ENCODE measurements at places on chromosomes 11 and 22.

- no peak for DNase-seq
Measured at GRCh38 chr11:86192519-86193257, 51.9 kb upstream of the EED start.

DNA sequence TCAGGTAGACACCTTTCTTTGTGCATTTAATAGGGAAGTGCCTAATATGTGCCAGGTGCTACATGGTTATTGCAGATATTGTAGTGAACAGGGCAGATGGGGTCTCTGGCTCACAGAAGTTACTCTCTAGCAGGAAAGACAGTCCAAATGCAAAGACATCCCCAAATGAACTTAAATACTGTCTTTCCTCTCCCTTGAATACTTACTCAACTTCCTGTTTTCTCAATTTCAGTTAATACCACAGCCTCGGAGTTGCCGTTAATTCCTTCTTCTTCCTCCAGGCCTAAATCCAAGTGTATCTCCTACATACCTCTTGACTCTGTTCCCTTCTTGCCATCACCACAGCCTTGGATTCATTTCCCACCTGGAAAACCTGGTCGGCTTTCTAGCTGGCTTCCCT lies 134.3 kb upstream of the SESN3 start:
- DNase-seq = no peak

GRCh38 chr11:8808226-8808585 lies 102.8 kb upstream of the AKIP1 start:
- no peak for DNase-seq

DNA sequence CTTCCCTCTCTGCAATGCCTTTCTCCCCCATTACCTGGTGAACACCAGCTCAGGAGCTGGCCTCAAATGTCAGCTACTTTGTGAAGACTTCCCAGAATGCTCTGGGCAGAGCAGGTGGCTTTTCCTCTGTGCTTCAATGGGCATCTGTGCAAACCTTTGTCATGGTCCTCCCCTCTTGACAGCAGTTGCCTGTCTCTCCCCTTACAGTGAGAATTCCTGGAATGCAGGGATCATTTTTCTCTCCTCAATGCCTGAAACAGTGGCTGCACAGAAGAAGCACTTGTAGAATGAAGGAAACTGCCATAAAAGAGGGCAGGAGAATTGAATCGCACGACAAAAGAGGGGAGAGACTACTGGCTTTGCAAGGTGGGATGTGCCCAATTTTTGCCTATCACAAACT lies 92.8 kb upstream of the NARS2 start:
- DNase-seq = no peak

DNA sequence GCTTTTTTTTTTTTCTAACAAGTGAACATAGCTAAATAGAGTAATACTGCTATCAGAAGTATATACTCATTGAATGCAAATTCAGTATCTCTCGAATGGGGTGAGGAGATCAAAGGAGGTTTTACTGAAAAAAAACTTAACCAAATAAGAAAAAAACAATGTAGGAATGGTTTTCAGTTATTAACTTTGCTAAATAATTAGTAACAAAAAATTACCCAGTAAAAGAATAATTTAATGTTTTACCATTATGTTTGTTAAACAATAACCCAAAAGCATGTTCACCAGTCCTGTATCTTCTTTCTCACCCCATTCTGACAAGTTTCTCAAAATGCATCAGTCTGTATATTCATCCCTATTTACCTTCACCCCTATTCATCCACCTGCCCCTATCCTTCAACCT lies 22.6 kb upstream of the CTSC start:
- DNase-seq = no peak

DNA sequence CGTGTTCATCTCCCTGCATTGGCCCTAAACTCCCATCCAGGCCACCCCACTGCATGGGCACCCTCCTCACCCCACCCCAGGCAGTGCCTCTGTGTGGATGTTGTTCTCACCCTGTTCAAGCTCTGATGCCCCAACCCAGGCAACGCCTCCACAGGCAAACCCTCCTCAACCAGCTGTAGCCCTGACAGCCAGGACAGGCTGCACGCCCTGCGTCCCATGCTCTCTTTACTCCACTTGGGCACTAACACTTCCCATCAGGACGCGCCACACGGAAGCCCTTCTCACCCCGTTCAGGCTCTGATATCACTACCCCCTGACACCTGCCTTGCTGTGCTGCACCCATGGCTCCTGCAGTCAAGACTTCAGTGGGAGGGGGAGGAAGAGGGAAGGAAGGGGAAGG lies 47.9 kb downstream of the KCNJ1 start:
- DNase-seq = no peak

- DNase-seq = no peak
Measured at GRCh38 chr11:88357323-88358039, 19.9 kb upstream of the CTSC start.

- no peak for DNase-seq
Measured at GRCh38 chr22:49658902-49659280, 168.8 kb downstream of the BRD1 start.

DNA sequence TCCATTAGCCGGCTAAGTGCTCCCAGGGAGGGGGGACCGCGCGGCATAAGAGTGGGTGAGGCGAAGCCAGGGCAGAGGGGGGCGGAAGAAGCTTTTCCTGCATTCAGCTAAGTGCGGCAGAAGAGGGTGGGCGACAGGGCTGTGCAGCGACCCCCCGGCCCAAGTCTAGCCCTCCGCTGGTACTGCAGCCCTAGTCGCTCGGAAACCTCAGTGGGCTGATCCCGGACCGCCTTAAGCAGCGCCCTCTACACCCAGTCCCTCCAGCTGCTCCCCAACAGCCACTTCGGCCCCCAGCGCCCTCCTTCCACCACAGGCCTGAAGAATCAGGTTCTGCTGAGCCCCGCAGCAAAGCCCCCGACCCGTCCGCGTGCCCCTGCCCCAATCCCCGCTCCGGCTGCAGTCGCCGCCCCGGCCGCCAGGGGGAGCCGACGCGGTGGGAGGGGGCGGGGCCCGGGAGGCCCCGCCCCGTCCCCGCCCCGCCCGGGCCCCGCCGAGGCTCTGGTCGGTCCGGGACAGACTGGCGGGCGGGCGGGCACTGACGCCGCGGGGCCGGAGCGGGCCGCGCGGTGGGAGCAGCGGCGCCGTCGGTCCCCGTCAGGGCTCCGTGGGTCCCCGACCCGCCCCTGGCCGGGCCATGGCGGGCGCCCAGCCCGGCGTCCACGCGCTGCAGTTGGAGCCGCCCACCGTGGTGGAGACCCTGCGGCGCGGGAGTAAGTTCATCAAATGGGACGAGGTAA lies at the start of gene PLCB3:
PLCB3 (plus strand) TSS at position 515 of the 737 bp plus-strand sequence; CDS start at position 635, 120 bp downstream.
- DNase-seq = no peak

DNA sequence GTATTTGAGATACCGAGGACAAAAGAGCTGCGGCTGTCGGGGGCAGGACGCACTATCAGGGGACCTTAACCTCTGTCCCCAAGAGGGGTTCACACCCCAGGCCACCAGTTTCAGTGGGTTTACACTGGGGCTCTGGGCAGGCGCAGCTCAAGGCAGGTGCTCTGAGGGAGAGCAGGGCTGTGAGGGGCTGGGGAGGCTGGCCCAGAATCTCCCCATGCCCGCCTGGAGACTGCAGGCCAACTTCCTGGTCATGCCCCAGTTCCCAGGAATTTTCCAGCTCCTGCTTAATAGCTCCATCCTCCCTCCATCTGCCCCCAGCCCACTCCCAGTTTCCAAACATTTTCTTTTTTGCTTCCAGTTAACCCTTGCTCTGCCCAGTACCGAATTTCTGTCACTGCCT lies 7.6 kb upstream of the PGA3 start:
- DNase-seq = no peak

DNA sequence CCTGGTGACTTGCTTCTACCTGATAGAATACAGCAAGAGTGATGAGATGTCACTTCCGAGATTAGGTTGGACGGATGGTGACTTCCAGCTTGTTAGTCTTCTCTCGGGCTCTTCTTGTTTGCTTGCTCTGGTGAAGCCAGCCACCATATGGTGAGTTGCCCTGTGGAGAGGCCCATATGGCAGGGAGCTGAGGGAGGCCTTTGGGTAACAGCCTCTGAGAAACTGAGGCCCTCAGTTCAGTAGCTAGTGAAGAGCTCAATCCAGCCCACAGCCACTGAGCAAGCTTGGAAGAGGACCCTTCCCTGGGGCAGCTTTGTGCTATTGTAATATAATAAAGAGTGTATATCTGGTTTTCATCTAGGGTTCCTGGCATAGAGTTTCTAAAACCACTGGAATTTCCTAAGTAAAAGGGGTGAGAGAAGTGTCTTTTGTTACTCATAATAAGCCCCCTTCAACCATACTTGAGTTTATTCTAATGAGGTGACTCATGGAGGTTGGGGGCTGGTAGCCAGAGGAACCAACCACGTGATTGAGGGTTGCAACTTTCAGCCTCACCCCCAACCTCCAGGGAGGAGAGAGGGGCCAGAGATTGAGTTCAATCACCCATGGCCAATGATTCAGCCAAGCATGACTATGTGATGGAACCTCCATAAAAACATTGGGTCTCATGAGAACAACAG lies 8.0 kb upstream of the TPCN2 start:
- no peak for DNase-seq

DNA sequence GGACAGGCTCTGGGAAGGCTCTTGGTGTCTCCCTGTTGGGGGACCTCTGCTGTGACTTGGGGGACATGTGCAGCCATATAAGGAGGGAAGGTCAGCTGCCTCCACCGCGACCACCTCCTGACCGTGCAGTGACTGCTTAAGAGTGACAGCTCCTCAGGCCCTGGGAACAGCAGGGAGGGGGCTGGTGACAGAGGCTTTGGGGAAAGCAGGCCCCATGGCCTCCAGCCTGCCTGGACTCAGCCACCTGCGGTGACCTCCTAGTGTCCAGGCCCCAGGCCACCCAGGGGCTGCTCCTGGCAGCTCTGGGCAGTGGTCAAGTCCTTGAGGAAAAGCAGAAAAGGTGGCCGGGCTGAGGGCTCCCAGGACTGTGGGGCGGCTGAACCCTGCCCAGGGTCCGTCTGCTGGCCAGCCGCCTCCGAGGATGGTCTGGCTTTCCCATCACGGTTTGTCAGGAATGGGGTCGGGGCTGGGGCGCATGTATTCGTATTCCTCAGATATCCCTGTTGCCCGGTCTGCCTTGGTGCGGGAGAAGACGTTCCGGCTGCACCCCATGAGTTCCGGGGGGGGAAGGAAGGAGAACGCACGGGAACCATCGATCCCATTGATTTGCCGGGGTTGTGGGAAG lies 96.8 kb downstream of the WNT7B start:
- DNase-seq = no peak

GRCh38 chr22:47206164-47206563 lies 443.7 kb downstream of the TBC1D22A start:
- DNase-seq = no peak

DNA sequence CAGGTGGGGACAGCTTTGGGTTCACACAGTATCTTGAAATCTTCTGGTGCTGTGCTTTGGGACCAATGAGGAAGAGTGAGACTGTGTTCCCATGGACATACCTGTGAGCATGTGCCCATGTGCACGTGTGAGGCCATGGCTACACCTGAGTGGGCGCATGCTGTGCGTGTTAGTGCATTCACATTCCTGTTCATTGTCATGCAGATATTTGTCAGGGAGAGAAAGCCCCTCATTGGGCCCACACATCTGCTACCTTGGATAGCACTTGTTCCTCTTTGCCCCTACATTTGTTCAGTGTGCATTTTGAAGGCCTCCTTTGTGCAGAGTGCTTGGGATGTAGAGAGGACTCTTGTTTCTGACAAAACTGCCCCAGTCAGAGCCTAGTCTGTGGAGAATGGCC lies 154.3 kb upstream of the E2F8 start:
- DNase-seq = no peak

DNA sequence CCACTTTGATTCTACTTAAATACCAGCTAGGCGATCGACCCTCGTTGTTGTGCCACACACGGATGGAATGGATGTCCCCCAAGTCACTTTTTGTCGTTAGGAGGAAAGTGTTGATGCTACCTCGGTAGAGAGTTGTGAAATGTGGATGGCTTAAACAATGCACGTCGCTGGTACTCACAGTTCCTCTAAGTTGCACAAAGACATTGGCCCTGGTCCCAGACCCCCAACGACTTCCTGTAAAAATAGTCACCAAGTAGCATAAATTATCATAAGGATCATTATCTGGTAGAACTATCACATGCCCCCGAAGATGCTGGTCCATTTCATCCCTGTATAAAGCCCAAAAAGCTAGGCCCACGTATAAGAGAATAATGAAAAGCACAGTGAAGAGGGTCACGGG lies 3.8 kb downstream of the PKDREJ start:
- no peak for DNase-seq

DNA sequence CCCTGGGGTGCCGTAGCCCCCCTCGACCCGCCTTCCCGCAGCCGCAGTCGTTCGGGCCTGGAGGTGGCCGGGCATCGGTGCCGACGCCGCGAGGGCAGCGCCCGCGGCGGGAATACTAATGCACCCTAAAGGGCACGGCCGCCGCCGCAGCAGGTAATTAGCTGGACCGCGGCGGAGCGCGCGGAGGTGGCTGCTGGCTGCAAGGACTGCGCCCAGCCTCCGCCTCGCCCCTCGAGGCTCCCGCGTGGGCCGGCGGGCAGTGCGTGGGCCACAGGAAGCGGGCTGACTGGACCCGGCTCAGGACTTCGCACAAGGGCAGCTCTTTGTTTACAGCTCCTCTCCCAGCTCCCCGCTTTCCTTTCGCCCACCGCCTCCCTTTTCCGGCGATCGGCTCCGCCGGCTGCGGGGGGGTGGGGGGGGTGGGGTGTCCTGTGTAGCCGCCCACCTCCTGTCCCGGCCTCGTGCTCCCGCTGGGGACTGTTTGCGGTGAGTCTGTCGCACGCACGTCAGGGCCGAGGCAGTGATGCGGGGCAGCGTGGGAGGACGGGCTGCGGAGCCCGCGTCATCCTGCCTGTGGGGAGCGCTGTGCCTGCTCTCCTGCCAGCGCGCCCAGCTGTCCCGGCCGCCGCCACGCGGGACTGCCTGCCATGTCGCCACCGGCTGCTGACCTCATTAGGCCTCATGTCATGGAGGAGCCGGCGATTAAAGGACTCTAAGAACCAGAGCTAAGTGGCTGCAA lies 53.2 kb downstream of the GRIK4 start:
- no peak for DNase-seq

- DNase-seq = no peak
Measured at GRCh38 chr11:115132436-115133228, 371.6 kb downstream of the CADM1 start.

DNA sequence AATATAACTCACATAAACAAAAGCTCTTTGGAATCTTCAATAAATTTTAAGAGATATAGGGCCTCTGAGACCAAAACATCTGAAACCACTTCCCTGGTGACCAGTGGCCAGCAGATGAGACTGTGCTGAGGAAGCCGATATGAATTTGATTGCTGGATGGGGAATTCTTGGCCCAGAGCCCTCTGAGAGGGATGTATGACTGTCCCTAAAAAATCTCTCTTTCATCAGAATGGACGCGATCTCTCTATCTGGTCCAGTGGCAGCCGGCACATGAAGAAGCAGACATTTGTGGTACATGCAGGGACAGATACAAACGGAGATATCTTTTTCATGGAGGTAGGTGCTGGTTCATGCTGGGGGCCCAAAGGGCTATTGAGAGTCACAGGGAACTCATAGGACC lies 37.5 kb downstream of the MYBPC3 start:
- no peak for DNase-seq

All from stimulated activated CD4-positive, alpha-beta T cell treated with anti-CD3 and anti-CD28 coated beads, Interleukin-1b, Interleukin-23, amount 100 ng/mL, for 24 hours (primary cell).